ENCODE measurements at places on chromosomes 7 and 10. TPM values are rescaled to one million over a fixed set of nuclear protein-coding genes. Genes with fewer than 3 reads are reported as not detected.

PALS2 gene
- total RNA-seq: 9.8 TPM

C7orf25 gene
- 7.8 TPM for total RNA-seq

PODXL gene
- total RNA-seq: 116 TPM

SLC39A12 gene
- total RNA-seq: 0.41 TPM

INA gene
- not detected for total RNA-seq

CPA4 gene
- total RNA-seq: not detected

GRCh38 chr10:96814264-96814663 lies 17.8 kb upstream of the LCOR start:
- no peak overlapping the region for H3K27ac ChIP-seq
- H3K27me3 ChIP-seq: peaks cover 4% of the 10 kb centered on the region
- H3K36me3 ChIP-seq: no peaks in the 10 kb centered on the region
- no peak overlapping the region for H3K4me3 ChIP-seq
- DNase-seq: no peak
- H3K4me1 ChIP-seq: no peaks in the 10 kb centered on the region

DNA sequence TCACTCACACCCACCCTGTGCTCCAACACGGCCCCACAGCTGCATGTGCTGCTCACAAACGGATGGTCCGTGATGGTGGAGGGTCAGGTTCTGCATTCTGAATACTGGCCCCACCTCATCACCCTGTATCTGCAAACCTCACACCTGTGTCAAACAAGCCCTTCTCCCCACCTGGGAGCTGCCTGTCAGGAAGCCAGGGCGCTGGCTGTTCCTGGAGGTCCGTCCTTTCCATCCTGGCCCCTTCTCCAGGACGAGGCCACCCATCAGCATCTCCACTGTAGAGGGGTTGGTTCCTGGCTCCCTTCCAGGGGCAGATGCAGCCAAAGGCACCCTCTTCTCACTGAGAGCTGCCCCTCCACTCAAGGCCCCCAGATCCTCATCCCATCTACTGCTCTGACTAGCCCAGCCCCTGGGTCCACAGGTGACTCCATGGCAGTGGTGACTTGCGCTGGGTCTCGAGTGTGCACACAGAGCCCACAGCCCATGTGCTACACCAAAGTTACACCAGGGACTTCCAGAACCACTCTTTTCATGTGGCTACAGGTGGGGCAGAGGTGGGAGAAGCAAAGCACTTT lies 229.4 kb downstream of the TNS3 start:
- H3K4me1 ChIP-seq: peaks cover 5% of the 10 kb centered on the region
- no peak overlapping the region for H3K4me3 ChIP-seq
- no peak overlapping the region for H3K27ac ChIP-seq
- no peaks in the 10 kb centered on the region for H3K27me3 ChIP-seq
- peaks cover 10% of the 10 kb centered on the region for H3K36me3 ChIP-seq

GRCh38 chr7:93620057-93620456 lies 45.5 kb upstream of the CALCR start:
- H3K4me1 ChIP-seq: no peaks in the 10 kb centered on the region
- DNase-seq: no peak
- no peaks in the 10 kb centered on the region for H3K36me3 ChIP-seq
- no peaks in the 10 kb centered on the region for H3K27me3 ChIP-seq
- H3K4me3 ChIP-seq: no peak overlapping the region

GRCh38 chr7:135964791-135965190 lies 12.4 kb downstream of the MTPN start:
- H3K27me3 ChIP-seq: no peaks in the 10 kb centered on the region
- H3K4me1 ChIP-seq: peaks cover 38% of the 10 kb centered on the region
- H3K36me3 ChIP-seq: no peaks in the 10 kb centered on the region
- no peak for DNase-seq
- peak overlapping the region; percentile 14 for H3K27ac ChIP-seq

DNA sequence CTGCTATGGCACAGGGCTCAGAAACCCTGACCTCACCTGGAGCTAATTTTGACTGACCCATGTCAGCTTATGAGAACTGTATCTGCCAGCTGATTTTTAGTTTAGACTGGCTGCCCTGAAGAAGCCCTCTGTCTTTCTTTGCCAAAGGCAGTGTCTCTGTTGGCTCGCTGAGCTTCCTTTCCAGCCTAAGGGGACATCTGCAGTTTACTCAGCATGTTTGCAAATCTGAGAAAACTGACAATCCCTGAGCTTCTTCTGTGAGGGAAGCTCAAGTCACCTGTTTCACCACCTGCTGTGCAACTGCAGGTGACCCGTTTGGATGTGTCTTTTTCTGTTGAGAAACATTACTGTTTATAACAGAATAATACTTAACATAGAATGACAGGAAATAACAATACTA lies 46.0 kb downstream of the PRKAR2B start:
- no peak for DNase-seq
- H3K27ac ChIP-seq: no peak overlapping the region
- peaks cover 6% of the 10 kb centered on the region for H3K4me1 ChIP-seq
- no peaks in the 10 kb centered on the region for H3K36me3 ChIP-seq
- H3K27me3 ChIP-seq: no peaks in the 10 kb centered on the region
- H3K4me3 ChIP-seq: no peak overlapping the region

- DNase-seq: no peak
- H3K27me3 ChIP-seq: no peaks in the 10 kb centered on the region
- H3K4me3 ChIP-seq: no peak overlapping the region
- H3K27ac ChIP-seq: no peak overlapping the region
- H3K4me1 ChIP-seq: peaks cover 4% of the 10 kb centered on the region
Measured at GRCh38 chr10:99775850-99776249, 6.6 kb upstream of the ABCC2 start.

- H3K27ac ChIP-seq: no peak overlapping the region
- no peaks in the 10 kb centered on the region for H3K27me3 ChIP-seq
- H3K36me3 ChIP-seq: no peaks in the 10 kb centered on the region
Measured at GRCh38 chr10:60989400-60989876, 45.5 kb upstream of the RHOBTB1 start.

GRCh38 chr10:70479165-70479581 lies 606 bp downstream of the PALD1 start:
- DNase-seq: no peak
- peak overlapping the region; percentile 71 for H3K4me3 ChIP-seq
- peaks cover 5% of the 10 kb centered on the region for H3K27me3 ChIP-seq
- no peaks in the 10 kb centered on the region for H3K36me3 ChIP-seq
- peak overlapping the region; percentile 81 for H3K27ac ChIP-seq

Measured in lower lobe of right lung (tissue), 2 donors.